Esophagus squamous epithelium (tissue), 5 donors: ENCODE measurements at places on chromosomes 5 and 9.

- DNase-seq: no peak
Measured at GRCh38 chr9:109705515-109705914, 74.5 kb upstream of the PALM2AKAP2 start.

- DNase-seq: no peak
Measured at GRCh38 chr5:171861381-171861780, 75.8 kb downstream of the SMIM23 start.

GRCh38 chr9:91150998-91151717 is 210.6 kb downstream of the AUH start:
- DNase-seq: no peak

DNA sequence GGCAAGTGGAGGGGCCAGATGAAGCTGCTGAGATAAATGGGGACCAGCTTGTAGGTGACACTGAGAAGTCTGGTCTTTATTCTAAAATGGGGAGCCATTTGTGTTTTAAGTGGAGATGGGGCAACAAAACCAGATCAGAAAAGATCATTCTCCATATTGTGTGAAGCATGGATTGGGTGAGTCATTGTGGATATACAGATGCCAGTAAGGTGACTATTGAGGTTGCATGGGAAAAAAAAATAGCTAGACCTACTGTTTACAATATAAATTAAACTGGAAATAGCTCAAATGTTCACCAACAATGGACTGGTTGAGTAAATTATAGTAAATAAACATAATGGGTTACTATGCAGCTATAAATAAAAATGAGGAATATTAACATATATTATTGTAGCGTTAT is 5.4 kb upstream of the MAP1B start:
- DNase-seq: no peak

GRCh38 chr9:21709464-21710058 is 92.9 kb upstream of the MTAP start:
- no peak for DNase-seq

DNA sequence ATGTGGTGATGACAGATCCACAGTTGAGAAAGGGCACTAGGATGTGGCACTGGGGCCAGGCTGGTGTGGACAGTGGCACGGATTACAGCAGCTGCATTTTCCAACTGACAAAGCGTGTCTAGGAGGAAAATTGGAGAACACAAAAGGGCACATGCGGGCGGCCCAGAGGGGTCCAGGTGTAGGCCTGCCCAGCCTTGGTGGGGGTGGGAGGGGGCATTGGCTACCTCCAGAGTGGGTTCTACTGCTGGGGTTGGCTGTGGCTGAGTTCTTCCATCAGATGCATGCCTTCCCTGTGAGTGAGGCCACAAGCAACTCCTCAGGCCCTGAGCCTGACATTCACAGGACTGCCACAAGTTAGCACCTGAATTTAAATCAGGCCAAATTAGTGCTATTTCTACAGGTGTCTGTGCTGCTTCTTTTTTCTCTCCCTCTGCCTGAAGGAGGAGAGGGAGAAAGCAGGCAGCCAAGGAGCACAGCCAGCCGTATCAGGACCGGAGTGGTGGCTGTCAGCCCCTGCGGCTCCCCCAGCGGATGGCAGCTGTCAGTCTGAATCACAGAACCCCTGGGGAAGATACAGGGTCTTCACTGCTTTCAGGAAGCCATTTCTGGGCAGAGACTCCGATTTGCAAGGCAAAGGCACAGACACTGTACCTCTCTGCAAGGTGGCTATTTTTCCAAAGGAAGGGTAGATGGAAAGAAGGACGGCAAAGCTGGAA is 464.2 kb downstream of the SPOCK1 start:
- no peak for DNase-seq

DNA sequence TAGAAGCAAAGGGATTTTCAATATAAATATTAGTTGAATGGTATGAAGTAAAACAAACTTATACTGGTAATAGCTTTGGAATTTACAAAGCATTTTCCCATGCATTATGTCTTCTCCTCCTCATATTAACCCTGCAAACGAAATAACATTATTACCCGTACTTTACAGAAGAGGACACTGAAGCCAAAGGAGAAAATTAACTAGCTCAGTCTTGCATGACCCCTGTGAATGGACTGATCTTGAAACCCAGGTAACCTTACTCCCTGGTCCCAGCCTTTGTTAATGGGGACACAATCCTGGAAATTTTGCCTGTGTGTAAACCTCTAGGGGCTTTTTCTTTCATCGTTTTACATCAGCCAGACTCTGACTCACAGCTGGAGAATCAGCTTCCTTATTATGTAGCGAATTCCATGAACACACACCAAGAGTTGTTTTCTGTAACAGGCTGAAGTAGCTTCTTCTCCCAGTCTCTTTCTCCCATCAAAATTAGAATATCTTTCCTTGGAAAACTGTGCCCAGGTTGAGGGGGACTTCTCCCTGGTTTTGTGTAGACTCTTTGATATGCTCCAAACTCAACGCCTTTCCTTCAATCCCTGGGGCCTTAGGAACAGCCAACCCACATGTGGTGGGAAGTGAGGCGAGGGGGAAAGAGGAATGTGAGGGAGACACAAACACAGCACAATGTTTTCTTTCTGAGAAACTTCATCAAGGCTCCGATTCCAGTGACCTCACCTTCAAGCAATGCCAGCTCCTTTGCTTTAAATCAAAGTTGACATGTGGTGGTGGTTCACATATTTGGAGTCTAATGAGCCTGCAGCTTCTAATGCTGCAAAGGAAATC is 480.9 kb upstream of the PAPPA start:
- no peak for DNase-seq

GRCh38 chr9:98523231-98523901 is 185.4 kb downstream of the GABBR2 start:
- DNase-seq: no peak

DNA sequence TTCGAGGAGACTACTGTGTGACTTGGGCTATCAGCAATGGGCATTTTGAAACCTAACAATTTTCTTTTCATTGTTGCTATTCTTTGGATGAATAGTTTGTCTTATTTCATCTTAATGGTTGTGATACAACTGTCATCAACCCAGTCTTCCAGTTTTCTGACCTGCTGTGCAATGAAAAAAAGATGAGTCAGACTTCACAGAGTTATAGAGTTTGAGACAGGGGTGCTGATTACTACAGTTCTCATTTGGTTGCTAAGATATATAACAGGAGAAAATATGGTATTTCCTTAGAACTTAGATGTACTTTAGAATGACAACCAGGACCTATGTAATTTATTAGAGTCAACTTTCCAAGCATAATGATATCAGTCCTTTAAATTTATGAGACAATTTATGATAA is 564.4 kb upstream of the NUDT12 start:
- DNase-seq: no peak

DNA sequence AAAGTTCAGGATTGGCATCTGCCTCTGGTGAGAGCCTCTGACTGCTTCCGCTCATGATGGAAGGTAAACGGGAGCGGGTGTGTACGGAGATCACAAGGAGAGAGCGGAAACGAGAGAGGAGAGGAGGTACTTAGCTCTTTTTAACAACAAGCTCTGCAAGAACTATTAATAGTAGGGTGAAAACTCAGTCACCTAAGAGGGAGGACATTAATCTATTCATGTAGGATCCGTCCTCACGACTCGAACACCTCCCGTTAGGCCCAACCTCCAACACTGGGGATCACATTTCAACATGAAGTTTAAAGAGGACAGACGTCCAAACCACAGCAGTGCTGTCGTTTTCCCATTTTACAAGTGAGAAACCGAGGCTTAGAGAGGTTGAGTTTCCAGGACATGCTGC is 173.7 kb downstream of the SLC28A3 start:
- no peak for DNase-seq
